Adipocyte (in vitro differentiated cells): ENCODE measurements at places on chromosomes 4 and X.

GRCh38 chr4:11106759-11107158 is 321.9 kb downstream of the HS3ST1 start:
- DNase-seq, result no peak

DNA sequence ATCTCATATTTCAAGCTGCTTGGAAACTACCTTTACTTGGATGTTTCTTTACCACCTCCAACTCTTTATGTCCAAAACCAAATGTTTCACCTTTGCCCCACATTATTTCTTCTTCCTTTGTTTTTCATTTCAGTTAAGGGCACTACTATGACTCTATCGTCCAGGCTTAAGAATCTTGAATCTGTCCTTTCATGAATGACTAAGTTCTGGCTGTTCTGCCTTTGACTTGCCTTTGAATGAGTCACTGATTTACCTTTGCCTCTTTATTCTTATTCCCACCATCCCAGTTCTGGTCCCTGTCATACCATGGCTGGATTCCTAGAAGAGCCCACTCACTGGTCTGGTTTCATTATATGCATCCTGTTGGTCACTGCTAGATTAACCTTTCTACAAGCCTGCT is 30.6 kb upstream of the PLAC1 start:
- DNase-seq, result peak; percentile 45

GRCh38 chr4:138919094-138919936 is 96.3 kb upstream of the NOCT start:
- DNase-seq, result no peak

DNA sequence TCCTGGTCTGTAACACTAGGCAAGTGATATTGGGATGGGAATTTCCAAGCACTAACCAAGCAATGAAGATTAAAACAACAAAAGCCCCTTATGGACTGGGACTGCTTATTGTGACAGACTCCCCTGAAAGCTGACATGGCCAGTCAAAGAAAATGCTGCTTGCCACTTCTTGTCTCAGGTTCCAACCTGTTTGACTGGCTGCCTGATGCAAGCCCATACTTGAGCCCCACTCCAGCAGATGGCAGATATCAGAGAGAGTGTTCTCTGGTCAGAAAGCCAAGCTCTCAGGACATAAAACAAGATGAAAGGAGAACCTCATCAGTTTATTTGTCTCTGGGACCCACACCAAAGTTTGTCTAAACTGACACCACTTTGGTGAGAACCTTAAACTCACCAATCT is 15.5 kb upstream of the IGBP1 start:
- DNase-seq, result no peak

DNA sequence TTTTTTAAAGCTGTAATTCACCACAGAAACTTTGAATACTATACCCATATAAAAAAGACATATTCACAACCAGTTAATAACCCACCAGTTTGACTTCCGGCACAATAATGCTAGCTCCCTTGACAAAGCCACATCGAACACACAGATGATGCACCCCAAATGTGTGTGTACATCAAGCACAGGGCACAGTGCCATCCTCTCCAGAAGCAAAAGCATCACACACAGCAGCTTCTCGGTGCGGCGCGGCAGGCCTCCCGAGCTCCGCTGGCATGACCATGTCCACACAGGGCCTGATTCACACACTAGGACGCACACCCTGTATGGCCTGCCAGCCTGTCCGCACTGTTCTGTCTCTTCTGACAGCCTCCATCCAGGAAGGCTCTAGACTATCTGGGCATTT is 88.0 kb downstream of the LEF1 start:
- DNase-seq, result no peak

DNA sequence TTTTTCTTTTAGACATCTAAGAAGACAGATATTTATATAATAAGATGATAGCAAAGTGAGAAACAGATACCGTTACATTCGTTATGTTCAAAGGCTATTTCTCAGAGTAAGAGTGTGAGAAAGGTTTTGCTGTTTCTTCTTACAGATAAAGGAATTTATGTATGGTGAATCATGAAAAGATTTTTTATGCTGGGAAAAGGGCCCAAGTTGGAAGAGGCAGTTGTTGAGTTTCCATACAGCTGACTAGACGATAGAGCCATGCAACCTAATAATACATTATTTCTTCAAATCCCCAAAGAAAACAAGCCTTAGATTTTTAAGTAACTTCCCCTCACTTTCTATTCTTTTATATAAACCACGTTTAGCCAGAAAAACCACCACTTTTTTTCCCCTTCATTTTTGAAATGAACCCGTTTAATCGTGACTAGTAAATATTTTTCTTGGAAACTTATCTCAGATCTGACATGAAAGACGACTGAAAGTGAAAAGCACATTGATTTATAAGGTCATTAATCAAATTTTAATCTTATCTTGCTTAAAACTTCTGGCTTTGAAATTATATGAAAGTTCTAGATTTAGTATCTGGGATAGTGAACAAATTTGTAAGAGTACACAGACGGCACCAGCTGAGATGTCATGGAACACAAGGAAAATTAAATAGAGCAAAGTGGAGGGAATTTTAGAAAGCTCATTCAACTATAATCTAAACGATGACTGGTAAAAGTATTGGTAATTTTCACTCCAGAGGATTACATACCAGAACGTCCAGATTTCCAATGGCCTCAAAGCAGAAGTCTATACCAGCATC is 10.9 kb downstream of the ADH6 start:
- DNase-seq, result no peak

DNA sequence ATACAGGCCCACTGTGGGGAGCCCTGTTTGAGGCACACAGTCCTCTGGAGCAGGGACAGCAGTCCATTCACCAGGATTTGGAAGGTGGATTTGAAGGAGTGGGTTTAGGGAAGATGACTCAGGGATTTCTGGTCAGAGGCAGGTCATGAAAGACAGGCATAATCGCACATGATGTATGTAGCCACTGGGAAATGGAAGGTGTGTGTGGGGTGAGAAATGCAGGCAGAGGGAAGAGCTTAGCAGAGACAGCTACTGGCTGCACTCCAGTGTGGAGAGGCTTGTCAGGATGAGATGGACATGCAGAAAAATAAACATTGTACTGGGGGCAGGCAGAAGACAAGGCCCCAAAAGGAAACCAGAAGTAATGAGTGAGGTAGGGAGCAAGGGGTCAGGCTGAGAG is 85.2 kb upstream of the STS start:
- DNase-seq, result no peak

DNA sequence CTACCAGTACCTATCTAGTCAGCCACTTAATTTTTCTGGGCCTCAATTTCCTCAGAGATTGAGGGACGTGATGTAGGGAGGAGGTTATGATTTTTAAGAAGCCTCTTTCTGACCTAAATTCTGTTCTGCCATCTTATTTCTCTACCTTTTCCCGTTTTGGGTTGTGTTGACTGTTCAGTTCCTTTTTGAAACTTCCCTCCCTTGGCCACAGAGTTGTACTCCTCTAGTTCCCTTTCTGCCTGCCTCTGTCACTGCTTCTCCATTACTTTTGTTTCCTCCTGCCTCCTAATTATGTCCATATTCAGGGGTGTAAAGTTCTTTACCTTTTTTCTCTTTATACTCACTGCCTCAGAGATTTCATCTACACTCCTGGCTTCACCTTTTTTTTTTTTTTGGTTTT is 25.4 kb downstream of the CLCN5 start:
- no peak for DNase-seq

DNA sequence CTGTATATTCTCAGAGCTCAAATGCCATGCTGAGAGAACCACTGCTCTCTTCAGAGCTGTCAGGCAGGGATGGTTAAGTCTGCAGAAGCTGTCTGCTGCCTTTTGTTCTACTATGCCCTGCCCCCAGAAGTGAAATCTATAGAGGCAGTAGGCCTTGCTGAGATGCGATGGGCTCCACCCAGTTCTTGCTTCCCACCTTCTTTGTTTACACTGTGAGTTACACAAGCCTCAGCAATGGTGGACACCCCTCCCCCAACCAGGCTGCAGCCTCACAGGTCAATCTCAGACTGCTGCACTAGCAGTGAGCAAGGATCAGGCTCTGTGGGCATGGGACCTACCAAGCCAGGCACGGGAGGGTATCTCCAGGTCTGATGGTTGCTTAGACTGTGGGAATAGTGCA is 271.6 kb downstream of the CENPC start:
- DNase-seq, result no peak

- DNase-seq, result no peak
Observed at GRCh38 chr4:86178211-86178610, 181.6 kb downstream of the MAPK10 start.

DNA sequence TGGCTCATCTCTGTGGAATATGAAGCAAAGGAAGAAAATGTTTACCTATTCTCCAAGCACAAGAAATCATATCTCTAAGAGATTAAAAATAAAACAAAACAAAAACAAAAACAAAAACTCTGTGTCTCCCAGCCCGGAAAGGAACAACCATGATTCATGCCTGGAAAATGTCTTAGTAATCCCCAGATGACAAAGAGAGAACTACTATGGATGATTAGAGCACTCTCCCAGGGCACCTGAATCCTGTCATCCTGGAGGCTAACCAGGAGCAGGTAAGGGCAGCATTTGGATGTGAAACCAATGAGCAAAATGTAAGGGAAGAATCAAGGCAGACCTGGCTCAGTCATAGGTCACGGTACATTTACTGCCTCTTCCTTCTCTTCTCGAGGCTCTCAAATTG is 1.7 kb upstream of the AKAP4 start:
- DNase-seq, result no peak

- peak; percentile 71 for DNase-seq
Observed at GRCh38 chr4:169823685-169824084, 65.9 kb upstream of the HPF1 start.

DNA sequence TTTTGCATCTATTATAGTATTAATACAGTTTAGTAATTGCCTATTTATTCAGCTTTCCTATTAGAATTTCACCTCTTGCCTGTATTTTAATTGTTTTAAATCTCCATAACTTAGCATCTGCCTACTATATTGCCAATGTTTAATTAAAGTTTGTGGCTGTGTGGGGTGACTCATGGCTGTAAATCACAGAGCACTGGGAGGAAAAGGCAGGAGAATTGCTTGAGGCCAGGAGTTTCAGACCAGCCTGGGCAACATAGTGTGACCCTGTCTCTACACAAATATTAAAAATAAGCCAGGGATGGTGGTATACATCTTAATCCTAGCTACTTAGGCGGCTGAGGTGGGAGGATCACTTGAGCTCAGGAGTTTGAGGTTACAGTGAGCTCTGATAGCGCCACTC is 14.5 kb upstream of the CCSER1 start:
- DNase-seq, result no peak

- DNase-seq, result no peak
Observed at GRCh38 chr4:56649445-56650261, 31.4 kb downstream of the HOPX start.

DNA sequence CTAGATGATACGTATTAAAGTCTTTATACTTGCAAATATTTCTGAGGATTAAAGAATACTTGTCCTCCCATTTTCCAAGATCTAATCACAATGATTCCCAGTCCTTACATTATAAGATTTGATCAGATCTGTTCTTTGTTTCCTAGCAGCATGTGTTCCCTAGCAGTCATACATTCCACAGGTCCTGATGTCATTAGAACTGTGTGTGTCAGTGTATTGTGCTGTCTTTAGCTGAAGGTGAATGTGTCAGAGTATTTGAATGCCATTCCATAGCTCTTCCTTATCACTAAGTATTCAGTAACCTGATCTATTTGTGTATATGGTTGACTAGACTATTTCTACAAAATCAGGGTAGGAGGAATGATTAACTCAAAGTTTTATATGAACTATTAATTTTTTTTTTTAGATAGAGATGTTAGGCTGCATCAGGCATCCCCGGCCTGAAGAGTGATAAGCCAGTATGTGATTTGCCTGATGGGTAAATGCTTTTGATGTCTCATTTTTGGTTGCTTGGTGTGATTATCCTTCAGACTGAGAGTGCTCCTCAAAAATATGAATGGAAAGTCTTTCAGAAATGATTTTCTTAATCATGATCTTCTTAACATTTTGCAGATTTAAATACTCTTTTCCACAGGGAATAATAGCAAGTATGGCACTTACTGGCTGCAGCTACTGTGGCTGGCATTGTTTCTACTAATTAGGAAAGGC is 4.4 kb downstream of the ADGRL3 start:
- DNase-seq, result peak; percentile 40

DNA sequence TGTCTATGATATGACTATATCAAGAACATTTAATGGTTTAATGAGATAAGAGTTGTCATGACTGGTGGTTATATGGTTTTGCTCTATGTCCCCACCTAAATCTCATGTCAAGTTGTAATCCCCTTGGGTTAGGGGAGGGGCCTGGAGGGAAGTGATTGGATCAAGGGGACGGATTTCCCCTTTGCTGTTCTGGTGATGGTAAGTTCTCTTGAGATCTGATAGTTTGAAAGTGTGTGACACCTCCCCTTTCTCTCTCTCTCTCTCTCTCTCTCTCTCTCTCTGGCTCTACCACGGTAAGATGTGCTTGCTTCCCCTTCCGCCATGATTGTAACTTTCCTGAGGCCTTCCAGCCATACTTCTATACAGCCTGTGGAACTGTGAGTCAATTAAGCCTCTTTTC is 803.4 kb downstream of the TRIML1 start:
- no peak for DNase-seq

DNA sequence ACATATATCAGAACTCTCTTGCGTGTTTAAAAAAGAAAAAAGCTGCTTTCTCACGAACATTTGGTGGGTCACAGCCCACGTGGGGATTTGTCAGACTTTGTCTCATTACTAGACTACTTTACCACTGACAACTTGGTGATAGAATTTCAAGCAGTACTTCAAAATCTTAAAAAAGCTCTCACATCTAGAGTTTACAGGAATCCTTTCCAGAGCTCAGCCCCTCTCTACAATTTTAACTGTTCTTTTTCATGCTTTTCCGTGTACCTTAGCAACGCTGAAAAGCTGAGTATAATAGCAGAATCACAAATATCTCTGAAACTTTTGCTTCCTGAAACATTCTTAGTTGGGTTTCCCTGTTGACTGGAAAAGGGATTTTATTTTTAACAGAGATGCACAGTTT is 50.2 kb downstream of the SMAD1 start:
- no peak for DNase-seq

GRCh38 chr4:1463088-1463926 is 57.1 kb upstream of the NKX1-1 start:
- peak; percentile 77 for DNase-seq

GRCh38 chr4:151792530-151792929 is 31.7 kb upstream of the GATB start:
- no peak for DNase-seq

DNA sequence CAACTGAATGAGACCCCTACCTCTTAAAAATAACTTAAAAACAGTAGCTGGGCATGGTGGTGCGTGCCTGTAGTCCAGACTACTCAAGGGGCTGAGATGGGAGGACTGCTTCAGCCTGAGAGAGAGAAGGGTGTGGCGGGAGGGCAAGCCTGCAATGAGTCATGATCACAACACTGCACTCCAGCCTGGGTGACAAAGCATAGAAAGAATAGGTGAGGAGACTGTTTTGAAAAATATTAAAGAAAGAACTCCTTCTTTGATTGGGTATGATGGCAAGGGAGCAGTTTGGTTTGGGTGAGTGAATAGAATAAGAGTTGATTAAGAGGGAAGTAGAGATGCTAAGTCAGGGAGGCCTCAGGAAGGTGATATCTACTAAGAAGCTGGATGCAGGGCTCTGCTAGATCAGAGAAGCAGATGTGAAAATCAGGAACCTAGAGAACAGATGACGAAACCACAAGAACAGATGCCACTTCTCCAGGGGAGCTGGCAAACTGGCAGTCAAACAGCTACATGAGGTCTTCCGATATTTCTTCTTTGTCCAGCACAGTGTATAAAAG is 318.6 kb downstream of the OPHN1 start:
- DNase-seq, result peak; percentile 3

GRCh38 chr4:123744664-123745290 is 348.2 kb downstream of the SPRY1 start:
- no peak for DNase-seq
